ENCODE measurements at places on chromosomes 6 and 20. TPM values are rescaled to one million over a fixed set of nuclear protein-coding genes. Genes with fewer than 3 reads are reported as not detected.

DNA sequence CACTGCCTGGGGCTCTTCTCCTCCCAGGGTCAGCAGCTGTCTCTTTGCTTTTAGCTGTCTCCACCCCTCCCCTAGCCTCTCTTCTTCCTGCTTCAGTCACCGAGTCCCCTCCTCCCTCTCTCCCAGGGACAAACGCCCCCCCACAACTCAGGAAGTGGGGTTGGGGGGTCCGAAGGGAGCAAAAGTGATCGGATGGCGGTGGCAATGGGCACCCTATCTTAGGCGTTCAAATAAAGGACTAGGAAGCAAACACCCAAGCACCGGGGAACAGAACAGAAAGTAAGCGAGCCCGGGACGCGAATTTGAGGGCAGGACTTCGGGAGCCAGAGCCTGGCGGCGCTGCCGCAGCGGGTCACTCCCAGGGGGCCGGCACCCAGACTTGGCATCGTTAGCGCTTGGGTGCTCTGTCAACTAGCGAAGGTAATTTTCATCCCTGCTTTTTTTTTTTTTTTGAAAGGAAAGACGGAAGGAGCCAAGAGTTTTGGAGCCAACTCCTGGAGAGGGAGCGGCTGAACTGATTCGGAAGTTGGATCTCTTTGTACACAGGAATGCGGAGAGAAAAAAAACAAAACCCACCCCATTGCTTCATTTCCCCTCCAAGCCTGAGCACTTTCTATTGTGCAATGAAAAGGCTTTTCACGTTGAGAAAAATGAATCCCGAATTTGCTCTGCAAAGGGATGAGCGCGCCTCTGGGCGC is 815 bp upstream of the ITPR3 start:
- peak; percentile 58 for DNase-seq

Gene RAMACL
- total RNA-seq: 0.19 TPM

GRCh38 chr6:38974389-38975151 is 74.0 kb upstream of the GLP1R start:
- DNase-seq: no peak

Gene CLDN20
- total RNA-seq: not detected

Gene RBPJL
- not detected for total RNA-seq

DNA sequence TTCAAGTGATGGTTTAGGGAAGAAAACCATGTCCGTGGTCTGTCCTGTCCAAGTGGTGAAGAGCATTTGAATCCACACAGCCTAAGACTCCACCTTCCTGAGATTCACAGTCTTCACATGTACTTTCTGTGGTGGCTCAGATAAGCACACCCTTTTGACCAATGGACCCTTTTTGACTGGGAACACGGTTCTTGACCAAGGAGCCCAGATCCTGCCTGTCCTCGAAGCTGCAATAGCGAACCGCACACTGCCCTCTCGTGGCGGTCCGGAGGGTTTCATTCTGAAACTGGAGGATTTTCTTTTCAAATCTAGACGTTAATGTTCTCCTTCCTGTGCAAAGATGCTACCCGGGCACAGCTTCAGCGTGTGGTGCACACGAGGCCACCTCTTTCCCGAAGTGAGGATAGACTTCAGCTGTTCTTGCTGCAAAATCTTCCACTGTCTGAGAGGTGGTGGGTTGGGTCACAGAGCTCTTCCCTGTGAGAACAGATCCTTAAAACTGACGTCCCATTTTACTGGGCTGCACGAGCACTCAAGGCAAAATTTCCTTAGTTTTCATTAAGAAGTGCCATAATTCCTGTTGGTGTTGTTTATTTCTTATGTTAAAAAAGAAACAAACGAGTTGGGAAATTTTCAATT is 90.5 kb downstream of the SYNJ2 start:
- peak; percentile 75 for DNase-seq

- peak; percentile 32 for DNase-seq
Observed at GRCh38 chr6:36340618-36341454, 4.1 kb upstream of the BNIP5 start.

GRCh38 chr6:45371924-45372573 is 5.7 kb downstream of the SUPT3H start:
- DNase-seq: no peak

Gene HLA-DOA
- total RNA-seq: not detected

GRCh38 chr6:17851001-17851719 is 136.3 kb downstream of the KIF13A start:
- no peak for DNase-seq

DNA sequence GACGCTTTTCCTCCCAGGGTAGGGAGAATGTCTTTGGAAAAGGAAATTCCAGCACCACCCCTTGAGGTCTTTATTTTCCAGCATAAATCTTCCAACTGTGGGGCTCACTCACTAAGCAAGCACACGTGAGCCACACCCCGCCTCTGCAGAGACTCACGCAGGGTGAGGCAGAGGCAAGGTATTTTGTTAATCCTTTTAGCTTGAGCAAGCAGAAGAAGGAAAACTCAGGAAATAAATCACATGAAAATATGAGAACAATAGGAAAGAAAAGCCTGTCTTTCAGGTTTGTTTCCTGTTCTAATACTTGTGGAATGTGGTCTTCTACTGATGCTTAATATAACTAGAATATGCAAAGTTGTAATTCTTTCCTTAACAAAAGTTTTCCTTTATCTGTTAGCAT is 4.1 kb upstream of the PHACTR2 start:
- peak; percentile 94 for DNase-seq

DNA sequence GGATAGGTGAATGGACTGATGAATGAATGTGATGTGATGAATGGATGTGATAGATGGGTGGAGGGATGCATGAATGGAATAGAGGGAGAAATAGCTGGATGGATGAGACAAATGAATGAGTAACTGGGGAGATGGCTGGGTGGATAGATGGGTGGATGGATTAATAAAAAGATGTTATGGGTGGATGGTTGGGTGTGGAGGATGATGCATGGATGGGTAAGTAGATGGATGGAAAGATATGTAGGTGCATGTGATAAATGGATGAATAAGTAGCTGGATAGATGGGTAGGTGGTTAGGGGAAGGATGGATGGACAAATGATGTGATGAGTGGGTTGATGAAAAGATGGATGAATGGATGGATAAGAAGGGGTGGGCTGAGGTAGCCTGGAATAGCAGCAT is 4.7 kb downstream of the HNF4A start:
- no peak for DNase-seq

DNA sequence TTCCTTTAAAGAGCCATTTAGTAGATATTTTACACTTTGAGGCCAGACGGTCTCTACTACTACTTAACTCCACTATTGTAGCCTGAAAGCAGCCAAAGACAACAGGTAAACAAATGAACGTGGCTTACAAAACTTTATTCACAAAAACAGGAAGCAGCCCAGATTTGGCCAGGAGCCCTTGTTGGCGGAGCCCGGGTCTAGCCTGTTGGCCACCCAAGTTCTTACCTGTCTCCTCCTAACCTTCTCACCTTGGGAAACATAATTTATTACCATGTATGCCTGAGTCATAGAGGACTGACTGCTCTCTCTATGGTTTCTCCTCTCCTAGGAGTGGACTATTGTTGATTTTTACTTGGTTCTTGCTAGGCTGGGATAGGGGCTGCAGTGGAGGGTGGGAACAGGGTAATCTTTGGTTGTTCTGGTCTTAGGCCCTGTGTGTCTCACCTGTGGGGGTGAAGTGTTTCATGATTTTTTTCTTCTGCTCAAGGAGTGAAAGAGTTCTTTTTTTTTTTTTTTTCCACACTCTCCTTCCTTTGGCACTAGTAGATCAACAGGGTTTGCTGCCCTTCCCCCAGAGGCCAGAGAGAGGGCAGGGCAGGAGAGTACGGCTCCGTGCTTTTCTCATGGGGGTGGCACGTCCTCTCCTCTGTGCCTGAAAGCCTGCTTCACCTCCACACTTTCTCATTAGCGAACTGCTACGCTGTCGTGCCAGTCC is 90.0 kb downstream of the RPP40 start:
- no peak for DNase-seq

DNA sequence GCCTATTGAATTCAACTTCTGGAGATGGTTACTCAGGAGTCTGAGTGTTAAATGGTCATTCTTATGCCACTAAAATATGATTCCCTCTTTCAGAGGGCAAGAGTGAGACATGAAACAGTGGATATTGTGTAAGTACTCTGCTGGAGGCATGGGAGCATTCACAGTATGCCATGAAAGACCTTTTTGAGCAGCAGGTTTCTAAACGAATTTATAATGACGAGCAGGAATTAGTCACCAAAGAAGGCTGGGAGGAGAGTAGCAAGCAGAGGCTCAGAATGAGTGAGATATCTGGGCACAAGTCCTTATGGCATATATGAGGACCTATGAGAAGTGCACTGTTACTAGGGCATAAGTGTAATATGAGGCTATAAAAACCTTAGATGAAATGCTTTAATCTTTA is 10.9 kb upstream of the MYB start:
- peak; percentile 10 for DNase-seq

GRCh38 chr6:489001-489400 is 97.4 kb downstream of the IRF4 start:
- no peak for DNase-seq

- DNase-seq: no peak
Observed at GRCh38 chr6:166638573-166638964, 11.5 kb upstream of the RPS6KA2 start.

DNA sequence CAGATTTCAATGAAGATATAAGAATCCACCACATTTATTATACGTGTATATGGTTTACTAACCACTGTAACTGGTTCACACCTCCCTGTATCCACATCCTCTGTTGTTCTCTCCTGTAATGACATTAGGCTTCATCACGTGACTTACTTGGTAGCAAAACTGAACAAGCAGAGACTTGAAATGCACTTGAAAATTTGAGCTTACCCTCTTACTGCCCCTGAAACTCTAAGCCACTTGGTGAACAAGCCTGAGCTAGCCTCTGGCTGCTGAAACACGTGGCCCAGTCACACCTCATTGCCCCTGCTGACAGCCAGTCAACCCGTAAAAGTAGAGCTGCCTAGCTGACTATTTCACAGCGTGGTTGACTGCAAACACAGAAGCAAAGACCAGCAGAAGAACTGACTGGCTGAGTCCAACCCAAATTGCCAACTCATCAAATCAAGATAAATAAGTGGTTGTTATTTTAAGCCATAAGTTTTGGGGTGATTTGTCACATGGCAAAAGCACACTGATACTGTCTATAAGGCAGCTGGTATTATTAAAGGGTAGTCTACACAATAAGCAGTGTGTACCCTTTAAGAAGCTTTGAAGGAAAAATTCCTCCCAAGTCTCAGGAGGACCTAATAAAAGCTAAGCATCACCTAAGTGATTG is 109.0 kb downstream of the RALGAPA2 start:
- DNase-seq: peak; percentile 1

- no peak for DNase-seq
Observed at GRCh38 chr6:164345327-164345726, 930.8 kb downstream of the QKI start.

- no peak for DNase-seq
Observed at GRCh38 chr20:44579313-44580081, 2.9 kb upstream of the PKIG start.

DNA sequence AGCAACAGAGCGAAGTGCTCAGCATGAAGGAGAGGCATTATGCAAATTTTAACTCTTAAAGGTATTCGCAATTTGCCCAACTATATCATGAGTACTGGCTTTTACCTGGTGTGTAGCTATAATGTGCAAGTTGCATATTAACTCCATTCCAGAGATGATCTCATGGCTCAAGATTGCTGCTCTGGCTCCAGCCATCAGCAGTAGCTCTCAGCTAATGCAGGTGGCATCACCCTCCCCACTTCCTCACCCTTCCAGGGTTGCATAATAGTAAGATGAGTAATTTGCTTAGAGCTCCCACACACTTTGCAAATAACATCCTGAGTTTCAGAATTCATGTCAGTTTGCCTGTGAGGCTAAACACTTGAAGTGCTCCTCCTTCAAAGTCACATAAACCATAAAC is 15.9 kb upstream of the PCSK2 start:
- DNase-seq: peak; percentile 44

GRCh38 chr20:33465481-33466302 is 22.1 kb upstream of the SNTA1 start:
- peak; percentile 24 for DNase-seq

Gene MUC21
- not detected for total RNA-seq

DNA sequence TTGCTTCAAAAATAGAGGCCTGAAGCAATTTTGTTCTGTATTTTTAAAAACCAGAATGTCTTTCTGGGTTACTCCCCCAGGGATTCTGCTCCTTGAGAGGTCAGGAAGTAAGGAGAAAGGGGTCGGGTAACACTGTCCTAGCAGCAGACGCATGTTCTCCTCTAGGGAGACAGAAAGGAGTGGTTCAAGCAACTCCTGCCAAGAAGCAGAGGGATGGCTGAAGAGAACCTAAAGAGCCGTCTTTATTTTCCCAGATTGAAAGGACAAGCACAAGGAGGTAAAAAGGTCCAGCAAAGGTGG is 58.0 kb upstream of the SLC4A11 start:
- no peak for DNase-seq

DNA sequence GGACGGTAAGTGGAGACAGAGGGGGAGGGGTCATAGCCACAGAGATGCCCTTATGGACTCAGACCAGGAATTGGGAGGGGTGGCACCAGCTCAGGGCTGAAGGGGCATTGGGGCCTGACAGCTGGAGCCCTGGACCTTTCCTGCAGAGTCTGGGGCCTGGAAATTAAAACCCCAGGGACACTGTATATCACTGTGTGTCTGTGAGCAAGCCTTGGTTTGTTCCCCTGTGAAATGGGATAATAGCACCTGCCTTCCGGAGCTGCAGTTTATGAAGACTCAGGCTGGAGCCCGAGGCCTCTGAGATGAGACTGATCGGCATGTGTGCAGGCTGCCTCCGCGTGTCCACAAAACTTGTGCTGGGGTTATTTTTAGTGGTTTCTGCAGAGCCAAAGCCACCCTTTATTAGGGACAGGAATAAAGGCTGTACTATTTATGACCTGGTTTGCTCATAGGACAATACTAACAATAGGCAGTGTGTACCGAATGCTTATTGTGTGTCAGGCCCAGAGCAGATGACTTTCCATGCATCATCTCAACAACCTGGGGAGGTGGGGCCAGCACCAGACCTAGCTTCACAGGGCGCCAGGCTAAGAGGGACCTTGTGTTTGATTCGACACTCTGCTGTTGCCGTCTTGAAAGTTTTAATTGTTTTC is 22.6 kb downstream of the MYH7B start:
- DNase-seq: no peak

- no peak for DNase-seq
Observed at GRCh38 chr6:144921206-144921975, 636.3 kb downstream of the UTRN start.

Gene ZC2HC1B
- total RNA-seq: not detected

Gene TMEM14A
- total RNA-seq: 50.5 TPM

DNA sequence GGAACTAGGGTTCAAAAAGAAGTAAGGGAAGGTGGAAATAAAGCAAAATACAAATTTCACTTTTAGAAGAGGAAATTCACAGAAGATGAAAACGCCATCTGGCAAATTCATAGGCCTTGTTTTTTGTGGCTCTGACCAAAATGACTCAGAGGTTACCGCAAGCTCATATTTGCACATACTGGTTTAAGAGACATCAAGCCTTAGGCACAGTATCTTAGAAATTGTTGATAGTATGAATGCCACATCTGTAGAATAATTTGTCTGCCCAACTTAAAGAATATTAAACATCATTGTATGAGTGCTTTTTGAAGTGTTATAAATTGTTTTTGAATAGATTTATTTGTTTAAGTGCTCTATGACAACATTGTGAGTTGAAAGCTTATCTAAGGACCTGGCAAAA is 10.6 kb downstream of the TAAR1 start:
- peak; percentile 79 for DNase-seq

Gene FOXQ1
- total RNA-seq: not detected

Data from HT1080 (cell line).